Tibial nerve (tissue), 4 donors: ENCODE measurements at places on chromosomes 1 and 21. TPM values are rescaled to one million over a fixed set of nuclear protein-coding genes. Genes with fewer than 3 reads are reported as not detected.

Gene CLIC4
- total RNA-seq = 399 TPM

Gene SERPINC1
- not detected for total RNA-seq

GRCh38 chr1:109914587-109915240 is 4.1 kb downstream of the CSF1 start:
- no peak for DNase-seq

GRCh38 chr1:110544753-110545152 is 25.8 kb upstream of the KCNA10 start:
- DNase-seq = no peak

DNA sequence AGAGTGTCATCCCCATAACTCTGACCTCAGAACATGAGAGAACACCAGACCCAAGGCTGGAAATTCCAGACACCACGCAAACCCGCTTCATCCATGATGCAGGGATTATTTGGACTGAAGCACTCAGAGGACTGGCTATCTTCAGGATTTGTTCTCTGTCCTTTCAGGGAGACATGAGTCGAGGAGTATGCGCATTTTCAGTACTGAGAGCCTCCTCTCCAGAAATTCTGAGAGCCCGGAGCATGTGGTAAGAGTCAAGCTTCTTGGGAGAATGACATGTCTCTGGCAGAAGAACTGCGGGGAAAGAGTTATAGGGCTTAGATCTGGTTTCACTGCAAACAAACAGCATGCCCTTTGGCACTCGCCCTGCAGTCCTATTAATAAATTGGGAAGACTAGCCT is 6.9 kb downstream of the LAX1 start:
- DNase-seq = no peak

- DNase-seq = no peak
Observed at GRCh38 chr1:150234309-150234565, 1.7 kb downstream of the ANP32E start.

Gene DNM3
- 9.8 TPM for total RNA-seq

GRCh38 chr1:983798-984475 is 2.0 kb upstream of the PERM1 start:
- DNase-seq = no peak

Gene UBL4B
- not detected for total RNA-seq

DNA sequence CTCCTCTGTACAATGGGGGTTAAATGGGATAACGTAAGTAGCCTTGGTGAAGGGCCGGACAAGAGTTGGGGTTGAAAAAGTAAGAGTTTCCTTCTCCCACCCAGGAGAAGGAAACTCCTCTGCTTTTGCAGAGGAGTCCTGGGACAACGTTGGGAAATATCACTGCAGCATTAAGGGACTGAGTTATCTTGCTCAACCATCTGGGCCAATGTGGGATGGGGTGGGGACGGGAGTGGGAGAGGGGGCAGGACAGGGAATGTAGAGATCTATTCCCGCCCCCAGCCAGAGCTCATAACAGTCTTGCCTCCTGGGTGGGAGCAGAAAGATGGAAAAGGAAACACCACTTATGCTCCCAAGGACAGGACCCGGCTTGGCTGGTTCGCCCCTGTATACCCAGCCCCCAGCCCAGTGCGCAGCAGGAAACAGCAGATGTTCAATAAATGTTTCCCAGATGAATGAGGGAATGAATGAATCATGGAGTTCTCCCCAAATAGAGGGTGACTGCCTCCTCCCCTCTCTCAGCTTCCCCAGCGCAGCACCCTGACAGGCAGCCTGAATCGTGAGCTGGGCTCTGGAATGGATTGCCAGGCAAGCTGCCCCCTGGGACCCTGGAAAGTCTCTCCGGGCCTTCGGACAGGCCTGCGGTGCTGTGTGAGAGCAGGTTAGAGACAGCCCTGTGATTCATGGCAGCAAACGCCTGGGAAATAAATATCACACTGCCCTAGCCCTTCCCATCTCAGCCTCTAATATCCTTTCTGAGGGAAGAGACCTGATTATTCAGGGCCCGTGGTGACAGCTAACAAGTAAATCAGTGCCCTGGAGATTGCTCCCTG is 24.8 kb downstream of the FBXO2 start:
- DNase-seq = no peak

Gene HSPA13
- total RNA-seq = 19.4 TPM

DNA sequence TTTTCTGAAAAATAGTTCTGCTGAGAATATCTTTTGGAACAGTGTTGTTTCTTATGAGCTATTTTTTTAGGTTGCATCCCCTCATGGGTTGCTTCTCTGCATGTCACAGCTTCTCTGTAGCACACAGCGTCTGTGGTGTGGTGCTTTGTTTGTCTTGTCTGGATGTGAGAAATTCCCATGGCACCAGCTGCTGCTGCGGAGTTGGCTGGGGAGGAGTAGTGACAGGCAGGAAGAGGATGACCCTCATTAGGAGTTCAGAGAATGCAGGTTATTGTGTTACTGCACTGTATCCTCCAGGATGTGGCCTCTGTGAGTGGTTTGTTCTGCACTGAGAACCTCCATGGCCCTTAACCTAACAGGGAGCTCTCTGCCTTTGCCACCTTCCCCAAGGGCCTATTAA is 64.8 kb downstream of the TSEN15 start:
- DNase-seq = no peak

Gene PTGFRN
- total RNA-seq = 15.9 TPM

DNA sequence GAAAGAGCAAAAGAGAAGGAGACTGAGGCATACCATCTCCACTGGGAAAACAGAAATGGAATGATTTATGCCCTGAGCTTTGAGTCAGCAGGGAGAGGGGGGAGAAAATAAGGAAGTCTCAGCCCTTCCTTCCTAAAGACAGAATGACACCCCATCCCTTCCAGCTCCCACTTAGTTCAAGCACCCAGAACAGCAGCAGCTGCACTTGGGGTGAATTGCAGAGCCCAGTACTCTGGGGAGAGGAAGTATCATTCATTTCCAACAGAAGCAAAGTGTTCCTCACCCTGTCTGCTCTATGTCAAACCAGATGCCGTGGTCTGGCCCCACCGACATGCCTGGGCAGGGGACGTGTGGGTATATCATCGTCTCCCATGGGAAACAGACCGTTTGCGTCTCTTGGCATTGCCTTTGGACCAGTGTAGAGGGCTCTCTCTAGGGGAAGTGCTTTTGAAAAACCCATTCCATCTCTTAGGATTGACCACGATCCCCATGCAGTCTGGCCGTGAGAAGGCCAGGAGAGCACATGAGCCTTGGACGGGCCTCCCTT is 1.1 kb upstream of the KCNJ15 start:
- DNase-seq = no peak

- no peak for DNase-seq
Observed at GRCh38 chr1:113630340-113631327, 128.7 kb downstream of the PHTF1 start.

- no peak for DNase-seq
Observed at GRCh38 chr1:20697563-20697962, 20.2 kb downstream of the KIF17 start.

Gene DMRTA2
- total RNA-seq = not detected

Gene HIVEP3
- 6.5 TPM for total RNA-seq

Gene POGK
- total RNA-seq = 37.1 TPM

DNA sequence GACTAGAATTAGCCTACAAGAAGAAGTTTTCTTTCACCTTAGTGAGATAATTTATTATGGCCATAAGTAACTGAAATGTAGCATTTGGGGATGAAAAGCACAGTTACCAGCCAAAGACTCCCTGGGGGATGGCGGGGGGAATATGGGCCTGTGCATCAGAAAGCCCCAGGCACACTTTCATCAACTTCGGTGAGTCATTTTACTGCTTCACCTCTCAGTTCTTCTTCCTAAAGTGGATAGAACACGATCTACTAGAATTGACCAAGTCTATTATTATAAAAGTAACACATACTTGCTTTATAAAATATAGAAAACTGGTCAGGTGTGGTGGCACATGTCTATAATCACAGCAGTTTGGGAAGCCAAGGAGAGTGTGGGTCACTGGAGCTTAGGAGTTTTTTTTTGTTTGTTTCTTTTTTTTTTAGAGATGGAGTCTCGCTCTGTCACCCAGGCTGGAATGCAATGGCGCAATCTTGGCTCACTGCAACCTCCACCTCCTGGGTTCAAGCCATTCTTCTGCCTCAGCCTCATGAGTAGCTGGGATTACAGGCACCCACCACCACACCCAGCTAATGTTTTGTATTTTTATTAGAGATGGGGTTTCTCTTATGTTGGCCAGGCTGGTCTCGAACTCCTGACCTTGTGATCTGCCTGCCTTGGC is 141.8 kb downstream of the ZZZ3 start:
- no peak for DNase-seq

Gene U2AF1
- total RNA-seq = 18.6 TPM

Gene SOD1
- total RNA-seq = 129 TPM

GRCh38 chr1:42239555-42239954 is 75.0 kb upstream of the GUCA2A start:
- no peak for DNase-seq
